ENCODE measurements at places on chromosomes 3 and 15. TPM values are rescaled to one million over a fixed set of nuclear protein-coding genes. Genes with fewer than 3 reads are reported as not detected.

Gene IQCH
- total RNA-seq, result 1.2 TPM

Gene RETNLB
- total RNA-seq, result not detected

Gene MYO9A
- 39.6 TPM for total RNA-seq

Gene DAZL
- not detected for total RNA-seq

Gene GOLGA8R
- 4.9 TPM for total RNA-seq

Gene NAA50
- 82.8 TPM for total RNA-seq

Gene LRRC31
- not detected for total RNA-seq

Gene ITPKA
- total RNA-seq, result not detected

Gene INKA1
- 5.1 TPM for total RNA-seq

Gene SLC22A13
- 1.2 TPM for total RNA-seq

DNA sequence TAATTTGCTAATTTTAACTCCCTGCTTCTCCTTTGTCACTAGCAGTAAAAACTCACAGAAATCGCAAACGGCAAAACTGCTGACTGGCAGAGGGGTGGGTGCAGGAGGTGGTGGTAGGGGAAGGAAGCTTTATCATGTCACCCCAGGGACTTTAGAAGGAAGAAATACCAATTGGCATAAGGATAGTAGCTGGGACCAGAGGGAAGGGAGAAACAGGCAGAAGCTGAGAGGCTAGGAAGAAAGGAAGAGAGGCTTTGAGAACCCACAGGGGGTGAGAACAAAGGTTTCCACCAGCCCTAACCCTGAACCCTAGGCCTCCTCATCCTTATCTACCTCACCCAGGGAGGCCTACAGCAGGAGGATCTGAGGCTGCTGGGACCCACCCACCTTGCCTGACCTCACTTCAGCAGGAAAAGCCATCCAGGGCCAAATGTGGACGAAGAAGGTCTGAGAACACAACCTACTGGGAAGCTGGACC is 10.7 kb downstream of the ITGB5 start:
- H3K36me3 ChIP-seq, result peaks cover 15% of the 10 kb centered on the region
- peaks cover 57% of the 10 kb centered on the region for H3K4me1 ChIP-seq
- H3K27ac ChIP-seq, result peak overlapping the region; percentile 62
- H3K4me3 ChIP-seq, result no peak overlapping the region
- H3K27me3 ChIP-seq, result no peaks in the 10 kb centered on the region

DNA sequence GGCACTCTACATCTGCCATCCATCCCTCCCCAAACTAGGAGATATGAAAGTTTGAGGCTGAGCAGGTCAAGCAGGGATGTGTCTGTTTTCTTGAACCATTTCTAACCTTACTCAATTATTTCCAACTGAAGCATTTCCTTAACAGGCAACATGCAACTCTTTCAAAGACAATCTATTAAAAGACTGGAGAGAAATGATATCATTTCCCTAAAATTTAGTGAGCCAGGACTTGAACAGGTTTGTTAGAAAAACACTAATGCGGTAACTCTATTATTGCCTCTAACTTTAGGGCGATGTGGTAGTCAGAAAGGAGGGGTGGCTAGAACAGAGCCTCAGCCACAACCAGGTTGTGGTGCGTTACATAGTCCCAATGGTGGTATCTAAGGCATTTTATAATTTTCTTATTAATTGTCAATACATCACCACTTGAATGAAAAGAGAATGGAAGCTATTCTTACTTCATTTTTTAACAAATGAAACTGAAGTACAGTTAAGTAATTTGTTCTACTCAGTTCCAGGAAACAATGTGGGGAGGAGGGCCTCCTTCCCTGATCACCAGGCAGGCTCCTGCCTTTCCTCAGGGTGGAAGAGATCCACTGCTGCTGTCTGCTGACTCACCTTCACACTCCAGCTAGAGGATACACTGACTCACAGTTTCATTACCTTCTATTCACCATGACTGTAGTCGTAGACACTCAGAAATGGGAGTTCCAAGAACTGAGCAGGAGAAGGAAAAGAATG is 22.8 kb downstream of the MYO1E start:
- peak overlapping the region; percentile 67 for H3K27ac ChIP-seq
- H3K36me3 ChIP-seq, result peaks cover 2% of the 10 kb centered on the region
- no peak for DNase-seq

DNA sequence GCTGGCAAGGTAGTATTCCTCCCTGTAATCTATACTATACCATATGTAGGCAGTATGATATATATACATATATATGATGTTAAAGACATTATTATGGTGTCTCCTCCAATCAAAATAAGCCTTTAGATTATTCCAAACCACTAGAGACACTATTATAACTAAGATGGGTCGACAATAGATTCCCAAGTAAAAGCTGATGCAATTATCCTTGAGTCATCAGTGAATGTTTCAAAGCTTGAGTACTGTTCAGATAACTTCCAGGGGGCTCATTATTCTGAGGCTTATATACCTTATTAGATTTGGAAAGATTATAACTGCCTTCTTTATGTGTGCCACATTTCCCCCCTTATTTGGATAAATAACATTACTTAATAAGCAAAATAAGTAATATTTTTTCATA is 11.9 kb upstream of the C3orf38 start:
- H3K4me3 ChIP-seq, result no peak overlapping the region
- H3K4me1 ChIP-seq, result peaks cover 15% of the 10 kb centered on the region
- no peak for DNase-seq
- H3K27me3 ChIP-seq, result no peaks in the 10 kb centered on the region

- H3K36me3 ChIP-seq, result no peaks in the 10 kb centered on the region
- DNase-seq, result no peak
- no peak overlapping the region for H3K4me3 ChIP-seq
Observed at GRCh38 chr3:105351821-105352220, 14.9 kb upstream of the ALCAM start.

DNA sequence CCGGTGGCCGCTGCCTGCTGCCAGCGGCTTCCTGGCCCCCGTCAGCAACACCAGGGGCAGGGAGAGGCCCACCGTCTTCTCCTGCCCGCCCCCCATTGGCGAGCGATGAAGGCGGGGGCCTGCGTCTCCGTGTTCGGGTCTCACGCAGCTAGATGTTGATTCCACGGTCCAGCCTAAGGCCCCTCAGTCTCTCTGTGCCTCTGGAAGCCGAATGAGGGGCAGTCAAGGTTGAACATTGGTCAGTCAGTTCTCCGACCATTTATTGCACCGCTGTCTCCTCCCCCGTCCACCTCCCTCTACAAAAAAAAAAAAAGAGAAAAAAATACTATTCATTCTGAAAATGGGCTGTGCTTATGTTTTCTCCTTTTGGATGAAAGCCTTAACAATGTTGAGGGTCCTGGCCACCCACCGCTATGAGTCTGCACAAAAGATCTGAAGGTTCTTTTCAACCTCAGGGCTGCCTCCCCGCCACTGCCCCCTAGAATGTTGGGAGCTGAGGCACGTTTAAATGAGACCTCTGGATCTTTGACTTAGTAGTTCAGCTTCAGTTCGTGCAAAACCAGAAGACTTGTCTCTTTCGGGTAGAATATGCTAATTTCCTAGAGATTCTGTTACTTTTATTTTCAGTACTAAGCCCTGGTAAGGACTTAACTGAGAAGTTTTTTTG is 736 bp downstream of the IREB2 start:
- H3K4me1 ChIP-seq, result peaks cover 34% of the 10 kb centered on the region
- H3K4me3 ChIP-seq, result peak overlapping the region; percentile 88
- DNase-seq, result peak; percentile 66
- H3K27ac ChIP-seq, result peak overlapping the region; percentile 91
- peaks cover 5% of the 10 kb centered on the region for H3K27me3 ChIP-seq

DNA sequence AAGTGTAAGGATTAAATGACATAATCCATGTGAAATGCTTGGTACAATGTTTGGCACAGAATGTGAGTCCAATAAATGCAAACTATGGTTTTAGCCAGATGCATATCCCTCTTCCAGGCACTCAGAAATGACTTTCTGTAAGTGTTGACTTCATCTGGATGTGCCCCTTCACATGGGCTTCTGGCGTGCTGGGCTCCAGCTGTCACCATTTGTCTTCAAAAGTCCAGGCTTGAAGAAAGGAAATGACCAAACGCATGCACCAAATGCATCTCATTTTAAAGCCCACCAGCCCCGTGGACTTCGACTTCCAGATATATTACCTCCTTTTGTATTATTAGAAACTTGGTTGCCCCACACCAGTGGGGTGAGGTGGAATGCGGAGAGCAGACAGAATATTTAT is 23.7 kb downstream of the CRYGS start:
- H3K36me3 ChIP-seq, result no peaks in the 10 kb centered on the region
- H3K4me3 ChIP-seq, result no peak overlapping the region
- no peak for DNase-seq
- H3K27me3 ChIP-seq, result peaks cover 42% of the 10 kb centered on the region
- no peak overlapping the region for H3K27ac ChIP-seq

- peaks cover 32% of the 10 kb centered on the region for H3K27me3 ChIP-seq
- H3K4me3 ChIP-seq, result no peak overlapping the region
- no peaks in the 10 kb centered on the region for H3K4me1 ChIP-seq
- no peak for DNase-seq
Observed at GRCh38 chr3:191085091-191085490, 114.0 kb upstream of the OSTN start.

- H3K4me1 ChIP-seq, result no peaks in the 10 kb centered on the region
- H3K36me3 ChIP-seq, result no peaks in the 10 kb centered on the region
- H3K27ac ChIP-seq, result no peak overlapping the region
Observed at GRCh38 chr15:89958107-89958805, 42.9 kb upstream of the ZNF710 start.

- peak; percentile 75 for DNase-seq
- H3K4me3 ChIP-seq, result no peak overlapping the region
- no peaks in the 10 kb centered on the region for H3K27me3 ChIP-seq
- no peaks in the 10 kb centered on the region for H3K4me1 ChIP-seq
- H3K36me3 ChIP-seq, result no peaks in the 10 kb centered on the region
- no peak overlapping the region for H3K27ac ChIP-seq
Observed at GRCh38 chr3:11907667-11908660, 61.3 kb upstream of the TAMM41 start.

DNA sequence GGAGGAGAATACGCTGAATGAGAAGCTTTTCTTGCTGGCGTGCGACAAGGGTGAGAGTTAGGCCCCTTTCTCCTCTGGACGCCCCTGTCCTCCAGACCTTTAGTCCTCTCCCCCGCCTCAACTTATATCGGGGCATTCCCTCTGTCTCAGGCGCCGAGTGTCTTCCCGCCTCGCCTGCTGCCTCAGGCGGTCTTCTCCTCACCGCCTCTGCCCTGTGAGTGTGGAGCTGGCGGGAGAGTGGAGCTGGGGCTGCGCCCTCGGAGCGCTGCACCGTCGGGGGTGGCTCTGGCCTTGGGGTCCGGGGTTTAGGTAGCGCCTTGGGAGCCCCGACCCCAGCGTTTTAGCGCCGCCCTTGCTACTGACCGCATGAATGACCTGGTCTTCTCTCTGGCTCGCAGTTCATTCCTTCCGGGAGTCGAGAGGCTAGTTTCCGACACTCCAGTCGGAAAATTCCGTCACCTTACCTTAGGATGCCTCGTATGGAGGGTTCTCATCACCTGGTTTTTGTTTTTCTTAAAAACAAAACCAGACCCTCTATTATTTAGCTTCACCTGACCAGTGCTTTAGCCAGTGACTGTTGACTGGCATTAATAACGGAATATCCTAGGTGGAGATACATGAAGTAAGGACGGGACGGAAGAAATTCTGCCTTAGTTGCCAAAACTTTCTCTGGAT is 985 bp downstream of the TRPC1 start:
- DNase-seq, result peak; percentile 86
- H3K27ac ChIP-seq, result peak overlapping the region; percentile 87
- peak overlapping the region; percentile 94 for H3K4me3 ChIP-seq

GRCh38 chr3:32484436-32484835 is 18.2 kb downstream of the CMTM6 start:
- H3K36me3 ChIP-seq, result peaks cover 33% of the 10 kb centered on the region
- no peak for DNase-seq
- H3K4me3 ChIP-seq, result no peak overlapping the region
- no peak overlapping the region for H3K27ac ChIP-seq

DNA sequence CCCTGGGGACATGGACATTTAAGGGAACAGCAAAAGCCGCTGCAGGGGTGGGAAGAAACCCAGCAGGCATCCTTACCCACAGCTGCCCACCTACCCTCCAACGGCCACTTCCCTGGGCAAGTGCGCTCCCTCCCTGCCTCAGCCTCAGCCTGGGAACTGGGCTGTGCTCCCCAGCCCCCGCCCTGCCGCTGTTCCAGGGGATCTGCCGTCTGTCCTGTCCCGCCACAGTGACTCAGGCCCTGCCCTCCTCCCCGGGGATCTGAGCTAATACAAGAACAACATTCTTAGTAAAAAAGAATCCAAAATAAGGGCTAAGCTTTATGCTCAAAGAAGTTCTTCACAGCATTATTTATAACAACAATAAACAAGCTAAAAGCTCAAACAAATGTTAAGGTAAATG is 7.4 kb upstream of the IQSEC1 start:
- H3K4me3 ChIP-seq, result no peak overlapping the region
- no peaks in the 10 kb centered on the region for H3K36me3 ChIP-seq
- H3K27ac ChIP-seq, result no peak overlapping the region

DNA sequence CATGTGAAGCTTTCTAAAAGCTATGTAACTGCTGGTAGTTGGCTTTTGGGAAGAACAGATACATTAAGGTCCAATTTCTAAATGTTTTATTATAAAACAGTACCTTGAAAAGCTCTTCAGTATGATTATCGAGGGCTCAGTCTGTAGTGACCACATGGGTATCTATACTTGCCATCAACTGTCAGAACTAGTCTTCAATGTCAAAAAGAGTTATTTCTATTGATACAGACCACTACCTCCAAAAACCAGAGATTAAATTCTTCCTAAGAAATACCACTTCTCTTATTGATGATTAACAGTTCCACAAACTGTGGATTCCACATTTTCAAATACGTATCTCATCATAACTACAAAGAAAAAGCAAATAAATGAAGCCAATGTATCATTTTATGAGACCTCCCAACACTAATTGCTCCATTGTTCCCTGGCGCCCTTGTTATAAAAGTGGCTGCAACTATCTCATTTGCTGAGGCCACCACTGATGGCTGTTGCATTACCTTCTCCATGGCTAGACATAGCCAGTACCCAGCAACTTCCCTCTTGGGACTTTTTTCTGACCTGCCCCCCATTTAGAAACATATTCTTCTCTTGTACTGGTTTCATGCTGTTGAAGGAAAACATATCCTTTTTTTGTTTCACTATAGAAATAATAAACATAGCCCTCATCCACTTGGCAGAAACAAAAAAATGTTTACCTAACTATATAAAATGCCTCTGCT is 33.9 kb upstream of the MBNL1 start:
- H3K4me1 ChIP-seq, result peaks cover 33% of the 10 kb centered on the region
- H3K36me3 ChIP-seq, result no peaks in the 10 kb centered on the region
- no peaks in the 10 kb centered on the region for H3K27me3 ChIP-seq
- DNase-seq, result no peak
- H3K4me3 ChIP-seq, result no peak overlapping the region

Data from osteocyte (in vitro differentiated cells).